Activated CD4-positive, alpha-beta T cell treated with anti-CD3 and anti-CD28 coated beads for 36 hours (primary cell): ENCODE measurements at places on chromosomes 3 and 15. TPM values are rescaled to one million over a fixed set of nuclear protein-coding genes. Genes with fewer than 3 reads are reported as not detected.

GOLGA6B gene
- total RNA-seq = not detected

ISL2 gene
- total RNA-seq = 0.25 TPM

C3orf49 gene
- total RNA-seq = not detected

SLC9A9 gene
- 1.6 TPM for total RNA-seq

A4GNT gene
- not detected for total RNA-seq

TMEM108 gene
- not detected for total RNA-seq

FMN1 gene
- 0.09 TPM for total RNA-seq

BFSP2 gene
- 0.21 TPM for total RNA-seq

NUSAP1 gene
- total RNA-seq = 206 TPM

GPR62 gene
- not detected for total RNA-seq

COL8A1 gene
- not detected for total RNA-seq

CD200R1 gene
- 1.4 TPM for total RNA-seq

MB21D2 gene
- 2.2 TPM for total RNA-seq

NR2E3 gene
- not detected for total RNA-seq

FGF12 gene
- total RNA-seq = not detected

GCNT3 gene
- not detected for total RNA-seq

GABRR3 gene
- not detected for total RNA-seq

SLC51A gene
- total RNA-seq = not detected

SCN11A gene
- total RNA-seq = 0.09 TPM

RASA2 gene
- total RNA-seq = 32.0 TPM

NEDD4 gene
- 23.3 TPM for total RNA-seq

SH2D7 gene
- total RNA-seq = not detected

TRIM42 gene
- not detected for total RNA-seq

ATP8B4 gene
- 5.0 TPM for total RNA-seq

DNASE1L3 gene
- not detected for total RNA-seq

STRIT1 gene
- total RNA-seq = not detected

ADCY5 gene
- not detected for total RNA-seq

SPTBN5 gene
- 0.51 TPM for total RNA-seq

EFCAB12 gene
- 0.56 TPM for total RNA-seq

SI gene
- total RNA-seq = not detected

DVL3 gene
- 24.9 TPM for total RNA-seq

GXYLT2 gene
- not detected for total RNA-seq

SAMD7 gene
- not detected for total RNA-seq

FETUB gene
- not detected for total RNA-seq

GRIP2 gene
- not detected for total RNA-seq

PRR23C gene
- total RNA-seq = not detected

CLDN16 gene
- total RNA-seq = not detected

IL5RA gene
- 0.28 TPM for total RNA-seq

THAP10 gene
- total RNA-seq = 0.12 TPM

MAGEL2 gene
- not detected for total RNA-seq

CGNL1 gene
- total RNA-seq = not detected

SNURF gene
- total RNA-seq = 20.4 TPM

TGM4 gene
- total RNA-seq = not detected

CCDC80 gene
- total RNA-seq = not detected
